ENCODE measurements at places on chromosomes 1 and 21.

DNA sequence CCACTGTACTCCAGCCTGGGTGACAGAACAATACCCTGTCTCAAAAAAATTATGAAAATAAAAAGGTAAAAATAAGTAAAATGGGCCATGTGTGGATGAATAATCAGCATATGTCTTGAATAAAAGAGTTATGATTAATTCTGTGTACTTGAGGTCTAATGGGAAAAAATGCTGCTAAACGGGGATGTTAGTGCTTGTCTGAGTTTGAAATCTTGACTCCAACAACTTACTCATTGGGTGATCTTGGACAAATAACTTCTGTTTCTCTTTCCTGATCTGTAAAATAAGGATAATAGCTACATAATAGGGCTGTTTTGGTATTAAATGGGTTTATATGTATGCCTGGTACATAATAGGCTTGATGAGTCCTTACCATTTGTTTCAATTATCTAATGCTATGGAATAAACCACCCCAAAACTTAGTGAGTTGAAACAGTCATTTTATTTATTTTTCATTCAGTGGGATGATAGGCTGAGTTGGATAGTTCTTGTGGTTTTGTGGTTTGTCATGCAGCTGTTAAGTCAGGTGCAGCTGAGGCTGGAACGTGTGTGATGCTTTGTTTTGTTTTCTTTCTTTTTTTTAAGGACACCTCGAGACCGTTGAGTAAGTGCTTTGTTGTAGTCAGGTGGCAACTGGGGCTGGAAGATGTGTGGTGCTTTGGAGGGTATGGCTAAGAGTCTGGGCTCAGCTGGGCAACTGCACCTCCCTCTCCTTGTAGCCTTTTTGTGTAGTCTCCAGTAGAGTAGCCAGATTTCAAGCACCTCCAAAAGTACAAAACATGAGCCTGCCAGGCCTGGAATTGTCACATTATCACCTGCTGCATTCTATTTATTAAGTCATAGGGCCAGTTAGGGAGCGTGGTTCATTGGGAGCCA is 4.9 kb downstream of the MDM4 start:
- peak; percentile 84 for DNase-seq

GRCh38 chr1:111653709-111654108 is 34.1 kb downstream of the RAP1A start:
- no peak for DNase-seq

- DNase-seq, result peak; percentile 47
Observed at GRCh38 chr21:37149411-37149810, 76.4 kb downstream of the TTC3 start.

- peak; percentile 85 for DNase-seq
Observed at GRCh38 chr1:201648066-201648906, 109.4 kb downstream of the NAV1 start.

DNA sequence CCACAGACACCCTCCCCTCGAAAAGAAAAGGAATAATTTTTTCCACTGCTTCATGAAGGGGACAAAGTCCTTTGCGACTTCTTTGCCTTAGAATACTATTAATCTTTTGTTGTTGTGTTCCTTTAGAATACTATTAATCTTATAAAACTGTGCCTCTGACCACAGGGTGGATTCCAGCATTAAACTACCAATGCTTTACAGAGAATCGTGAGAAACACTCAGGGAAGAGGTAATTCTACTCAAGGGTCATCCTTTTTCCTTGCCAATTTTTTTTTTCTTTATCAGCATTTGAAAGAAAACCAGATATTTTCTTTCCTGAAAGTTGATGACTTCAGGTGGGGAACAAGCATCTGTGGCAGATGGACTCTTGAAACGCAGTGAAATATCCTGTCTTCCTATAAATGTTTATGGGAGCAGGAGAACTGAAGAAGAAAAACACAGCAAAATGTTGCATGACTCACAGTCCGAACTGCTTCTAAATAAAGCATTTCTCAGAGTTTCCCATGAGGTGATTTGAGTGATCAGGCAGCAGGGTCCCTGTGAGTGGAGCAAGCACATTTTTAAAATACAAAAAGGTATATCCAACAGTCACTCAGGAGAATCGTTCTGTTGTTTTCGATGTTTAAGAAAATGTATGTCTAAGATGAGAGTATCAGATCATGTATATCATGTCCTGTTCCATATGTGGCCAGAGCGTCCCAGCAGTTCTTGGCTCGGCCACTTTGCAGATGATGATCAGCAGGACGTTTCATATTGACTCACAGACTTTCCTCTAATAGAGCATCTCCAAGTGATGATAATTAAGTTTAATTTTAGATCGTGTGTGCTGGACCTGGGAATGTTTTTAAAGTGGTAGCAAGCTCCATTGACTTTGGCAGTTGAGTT is 154.2 kb upstream of the RUNX1 start:
- DNase-seq, result peak; percentile 85

DNA sequence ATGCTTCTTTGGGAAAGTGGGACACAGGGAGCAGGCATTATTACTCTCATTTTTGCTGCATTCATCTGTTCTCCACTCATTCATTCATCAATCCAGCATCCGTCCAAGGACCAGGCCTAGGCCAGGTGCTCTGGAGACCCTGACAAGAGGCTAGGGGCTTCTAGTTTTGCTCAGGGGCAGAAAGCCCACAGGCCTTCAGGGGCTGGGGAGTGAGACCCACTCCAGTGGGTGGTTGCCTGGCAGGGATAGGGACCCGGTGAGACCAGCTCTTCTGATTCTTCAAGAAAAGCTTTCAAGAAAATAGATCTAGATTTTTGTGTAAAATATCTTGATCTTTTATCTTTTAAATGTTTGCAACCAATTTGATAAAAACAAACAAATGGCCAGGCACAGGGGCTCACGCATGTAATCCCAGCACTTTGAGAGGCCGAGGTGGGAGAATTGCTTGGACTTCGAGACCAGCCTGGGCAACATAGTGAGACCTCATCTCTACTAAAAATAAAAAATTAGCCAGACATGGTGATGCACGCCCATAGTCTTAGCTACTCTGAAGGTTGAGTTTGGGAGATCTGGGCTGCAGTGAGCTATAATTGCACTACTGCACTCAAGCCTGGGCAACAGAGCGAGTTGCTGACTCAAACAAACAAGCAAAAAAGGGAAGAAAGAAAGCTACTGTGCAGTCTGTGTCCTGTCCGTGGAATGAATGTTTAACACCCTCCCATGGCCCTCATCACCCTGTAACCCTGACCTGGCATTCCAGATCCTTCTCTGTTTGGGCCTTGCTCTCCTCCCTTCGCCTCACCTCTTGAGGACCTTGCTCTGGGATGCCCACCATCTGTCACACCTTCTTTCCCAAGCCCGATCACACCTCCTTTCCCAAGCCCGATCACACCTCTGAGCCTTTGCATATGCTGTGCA is 17.3 kb upstream of the LRP8 start:
- DNase-seq, result no peak

GRCh38 chr1:20499718-20500117 is 8.2 kb downstream of the MUL1 start:
- DNase-seq, result no peak

DNA sequence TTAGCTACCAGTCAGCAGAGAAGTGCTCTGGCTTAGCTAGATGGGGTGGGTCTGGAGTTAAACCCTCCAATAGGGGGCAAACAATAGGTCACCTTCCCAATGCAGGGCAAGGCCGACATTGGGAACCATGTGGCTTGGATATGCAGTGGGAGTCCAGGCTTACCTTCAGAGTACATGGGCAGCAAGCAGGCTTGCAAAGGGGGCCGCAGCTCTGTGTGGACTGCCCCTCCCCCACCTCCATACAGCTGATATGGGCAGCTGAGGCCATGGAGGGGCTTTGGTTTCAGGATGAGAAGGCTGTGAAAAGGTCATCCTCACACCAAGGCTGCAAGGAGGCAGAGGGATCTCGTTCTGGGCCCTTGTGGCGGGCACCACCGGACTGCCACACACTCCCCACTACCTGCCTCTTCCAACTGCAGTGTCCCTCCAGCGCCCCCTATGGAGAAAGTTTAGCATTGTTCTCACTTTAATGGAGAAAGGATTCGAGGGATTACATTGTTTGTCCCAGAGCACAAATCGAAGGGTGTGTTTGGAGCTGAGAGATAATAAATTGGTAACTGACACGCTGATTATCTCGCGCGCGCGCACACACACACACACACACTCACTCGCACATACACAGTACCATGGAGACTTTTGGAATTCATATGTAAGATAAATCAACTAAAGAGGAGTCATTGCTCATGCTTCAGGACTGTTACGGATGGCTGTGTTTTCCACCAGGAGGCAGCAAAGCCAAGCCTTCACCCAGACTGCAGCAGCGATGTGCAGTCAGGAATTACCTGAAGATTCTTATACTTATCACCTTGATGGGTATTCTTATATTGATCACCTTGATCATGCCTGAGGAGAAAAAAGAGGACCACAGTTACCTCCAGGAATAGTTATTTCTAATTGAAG is 7.0 kb upstream of the SMCP start:
- DNase-seq, result peak; percentile 10

DNA sequence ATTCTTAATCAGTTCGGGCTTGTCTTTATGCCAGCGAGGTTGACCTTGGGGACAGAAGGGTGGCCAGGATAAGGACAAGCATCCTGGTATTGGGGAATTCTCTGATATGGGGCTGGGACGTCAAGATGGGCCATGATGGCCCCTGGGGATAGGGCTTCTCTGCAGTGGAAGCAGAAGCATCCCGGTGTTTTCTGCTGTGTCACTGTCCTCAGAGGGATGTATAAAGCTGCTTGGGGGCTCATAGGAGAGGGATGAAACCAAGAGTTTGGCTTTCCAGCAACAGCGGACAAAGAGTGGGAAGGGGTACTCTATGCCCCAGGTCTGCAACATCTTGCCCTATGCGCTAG is 1.4 kb upstream of the ATP1B1 start:
- no peak for DNase-seq

- no peak for DNase-seq
Observed at GRCh38 chr1:29749024-29749945, 513.0 kb downstream of the PTPRU start.

DNA sequence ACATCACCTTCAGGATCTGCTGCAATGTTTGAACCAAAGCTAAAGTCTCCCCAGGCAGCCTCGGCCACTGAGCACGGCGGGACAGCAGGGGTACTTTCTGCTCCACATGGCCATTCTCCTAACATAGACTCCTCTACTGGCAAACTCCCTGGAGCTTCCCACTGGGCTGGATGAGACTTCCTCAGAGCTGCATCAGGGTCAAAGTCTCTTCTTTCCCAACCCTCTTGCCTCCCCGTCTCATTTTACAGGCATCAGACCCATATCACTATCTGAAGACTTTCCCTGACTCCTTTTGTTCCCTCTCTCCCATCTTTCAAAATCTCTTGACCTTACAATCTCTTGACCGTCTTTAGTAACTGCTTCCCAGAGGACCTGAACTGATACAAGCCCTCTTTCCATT is 42.2 kb upstream of the KIRREL1 start:
- DNase-seq, result no peak

GRCh38 chr1:58941471-58942289 is 157.8 kb upstream of the JUN start:
- DNase-seq, result no peak

- DNase-seq, result peak; percentile 74
Observed at GRCh38 chr1:84271441-84272151, 29.9 kb upstream of the SAMD13 start.

- DNase-seq, result no peak
Observed at GRCh38 chr1:228146417-228147150, 3.1 kb upstream of the GJC2 start.

- DNase-seq, result no peak
Observed at GRCh38 chr21:15370462-15370975, 305.7 kb upstream of the NRIP1 start.

GRCh38 chr1:165527251-165528007 is 16.4 kb upstream of the LRRC52 start:
- DNase-seq, result no peak

DNA sequence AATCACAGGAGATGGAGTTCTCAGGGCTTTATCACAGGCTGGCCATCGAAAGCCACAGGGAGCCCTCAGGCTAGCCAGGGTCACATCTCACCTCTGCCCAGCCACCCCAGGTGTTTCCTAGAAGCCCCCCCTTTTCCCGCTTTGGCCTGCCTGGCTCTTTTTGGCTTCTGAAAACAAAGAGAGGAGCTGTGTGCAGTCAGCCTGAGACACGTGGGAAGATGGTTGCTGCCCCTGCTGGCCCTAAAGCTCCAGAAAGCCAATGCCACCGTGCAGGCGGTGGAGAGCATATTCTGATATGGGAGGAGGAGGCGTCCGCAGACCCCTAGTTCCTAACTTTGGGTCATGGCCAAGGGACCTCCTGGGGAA is 18.7 kb upstream of the LBR start:
- DNase-seq, result no peak

DNA sequence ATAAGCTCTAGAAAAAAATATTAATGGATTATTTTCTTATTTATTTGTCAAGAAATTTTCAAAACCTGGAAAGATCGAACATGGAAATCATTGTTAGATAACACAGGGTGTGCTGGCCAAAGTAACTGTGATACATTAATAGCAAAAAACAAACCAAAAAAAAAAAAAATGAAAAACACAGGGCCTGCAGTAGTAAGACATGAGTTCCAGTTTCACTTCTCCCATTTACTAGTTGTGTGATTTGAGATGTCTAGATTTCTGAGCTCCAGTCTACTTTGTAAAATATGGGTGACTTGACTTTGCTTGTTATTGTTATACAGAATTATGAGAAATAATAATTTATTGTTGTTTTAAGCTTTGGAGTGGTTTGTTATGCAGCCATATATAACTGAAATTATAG is 13.6 kb downstream of the FAM177B start:
- DNase-seq, result no peak

GRCh38 chr21:44684483-44684882 is 2.5 kb upstream of the KRTAP12-1 start:
- DNase-seq, result no peak

DNA sequence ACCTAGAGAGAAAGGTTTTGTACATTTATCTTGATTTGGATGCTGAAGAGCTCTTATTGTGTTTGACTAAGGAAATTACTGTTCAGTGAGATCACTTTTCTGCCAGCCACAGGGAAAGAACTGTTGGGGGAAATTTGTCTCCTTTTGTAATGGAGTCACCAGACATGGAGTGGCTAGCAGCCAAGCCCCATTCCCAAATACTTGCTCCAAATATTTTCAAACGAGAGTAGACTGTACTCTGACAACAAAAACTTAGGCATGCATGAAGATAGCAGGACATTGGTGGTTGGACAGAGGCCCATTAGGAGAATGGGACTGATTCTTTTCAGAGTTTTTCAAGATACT is 21.1 kb downstream of the IPO9 start:
- peak; percentile 76 for DNase-seq

- no peak for DNase-seq
Observed at GRCh38 chr1:98276514-98276913, 355.7 kb upstream of the DPYD start.

- DNase-seq, result peak; percentile 60
Observed at GRCh38 chr1:231866392-231867331, 240.1 kb downstream of the DISC1 start.

GRCh38 chr1:228842094-228842775 is 107.0 kb downstream of the RHOU start:
- peak; percentile 74 for DNase-seq

Data from fibroblast of lung (primary cell).